ENCODE measurements at places on chromosomes 2 and 18.

GRCh38 chr2:6896930-6897759 is 19.6 kb downstream of the RSAD2 start:
- no peak for DNase-seq

DNA sequence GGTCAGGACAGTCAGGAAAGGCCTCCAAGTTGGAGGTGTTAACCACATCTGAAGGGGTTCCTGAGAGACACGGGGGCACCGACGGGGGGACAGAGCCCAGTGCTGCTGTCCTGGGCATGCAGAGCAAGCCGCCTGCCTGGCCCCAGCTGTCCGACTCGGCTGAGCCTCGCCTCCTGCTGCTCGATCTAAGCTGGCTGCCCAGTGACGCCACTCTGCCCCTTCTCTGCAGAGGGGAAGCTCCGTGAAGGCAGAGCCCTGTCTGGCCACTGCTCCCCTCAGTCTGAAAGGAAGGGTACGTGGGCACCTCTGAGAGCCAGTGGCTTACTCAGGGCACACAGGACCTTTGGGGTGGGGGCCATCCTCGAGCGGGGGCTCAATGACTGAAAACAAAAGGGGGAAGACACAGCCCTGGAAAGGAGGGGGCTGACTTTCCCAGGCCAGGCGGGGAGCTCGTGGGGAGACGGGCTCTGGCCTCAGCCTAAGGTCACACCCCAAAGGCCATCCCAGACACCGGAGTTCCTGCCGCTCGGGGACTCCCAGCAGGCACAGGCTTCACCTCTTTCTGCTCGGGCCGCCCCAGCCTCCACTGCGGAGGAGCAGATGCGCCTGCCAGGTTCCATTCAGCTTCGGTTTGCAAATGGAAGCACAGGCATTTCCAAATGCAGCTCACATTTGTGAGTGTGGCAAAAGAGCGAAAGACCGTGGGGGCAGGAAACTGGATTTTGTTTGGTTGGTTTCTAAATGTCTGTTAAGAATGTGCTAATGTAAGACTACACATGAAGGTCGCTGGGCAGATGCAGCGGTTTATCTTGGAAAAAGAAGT is 136.9 kb downstream of the HDAC4 start:
- DNase-seq, result no peak

GRCh38 chr2:45399040-45399784 is 211.9 kb downstream of the SRBD1 start:
- DNase-seq, result no peak

- DNase-seq, result no peak
These were observed 15.0 kb upstream of the STK17B start for GRCh38 chr2:196186266-196186980.

DNA sequence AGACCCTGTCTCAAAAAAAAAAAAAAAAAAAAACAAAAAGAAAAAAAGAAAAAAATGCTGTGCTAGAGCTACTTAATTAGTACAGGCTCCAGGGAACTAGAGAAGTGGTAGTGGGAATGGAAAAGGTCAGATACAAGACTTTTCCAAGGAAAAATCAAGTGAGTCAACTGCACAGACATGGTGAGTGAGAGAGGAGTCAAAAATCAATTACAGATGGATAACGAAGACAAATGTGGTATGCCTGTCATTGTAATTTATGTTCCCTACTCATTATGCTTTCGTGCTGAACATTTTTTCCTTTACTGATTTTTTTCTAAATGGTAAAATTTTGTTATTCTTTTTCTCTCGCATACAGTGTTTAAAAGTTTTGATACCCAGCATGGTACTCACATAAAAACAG is 111.5 kb downstream of the MDH1 start:
- no peak for DNase-seq

DNA sequence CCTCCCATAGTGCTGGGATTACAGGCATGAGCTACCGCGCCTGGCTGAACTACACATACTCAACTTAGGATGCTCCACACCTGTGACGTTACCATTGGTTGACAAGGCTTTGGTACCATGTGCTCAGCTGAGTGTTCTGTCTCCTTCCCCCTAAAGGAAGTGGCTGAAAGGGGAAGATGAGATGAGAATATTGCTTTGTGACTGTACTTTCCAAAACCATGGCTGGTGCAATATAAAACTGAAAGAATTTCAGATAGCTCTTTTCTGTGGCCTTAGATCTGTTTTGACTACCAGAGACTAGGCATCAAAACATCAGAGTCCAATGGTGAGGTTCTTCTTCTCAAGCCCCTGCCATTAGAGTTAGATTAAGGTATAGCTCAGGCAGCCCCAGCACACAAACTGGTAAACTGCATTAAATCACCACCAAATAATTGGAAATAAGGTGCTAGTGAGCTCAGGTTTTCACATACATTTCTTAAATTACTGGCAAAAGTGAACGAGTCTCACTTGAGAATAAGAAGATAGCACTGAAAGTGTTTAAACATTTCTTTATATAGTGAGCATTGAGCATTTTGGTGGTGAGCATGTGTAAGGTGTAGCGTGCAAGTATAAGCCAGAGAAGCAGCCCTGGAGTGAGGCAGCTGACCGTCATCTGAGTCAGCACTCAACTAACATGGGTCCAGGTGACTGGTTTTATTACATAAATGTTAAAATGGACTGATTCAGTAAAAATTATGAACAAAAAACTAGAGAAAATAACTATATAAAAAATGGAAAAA is 113.5 kb upstream of the FZD5 start:
- no peak for DNase-seq
